ENCODE measurements at places on chromosomes 4 and X. TPM values are rescaled to one million over a fixed set of nuclear protein-coding genes. Genes with fewer than 3 reads are reported as not detected.

The GAB1 gene
- total RNA-seq = 11.5 TPM

The PFKFB1 gene
- 0.03 TPM for total RNA-seq

The RAB39B gene
- total RNA-seq = 0.72 TPM

The NUDT11 gene
- 10.2 TPM for total RNA-seq

The C4orf33 gene
- total RNA-seq = 6.3 TPM

The RAB33A gene
- 5.1 TPM for total RNA-seq

The DKK2 gene
- not detected for total RNA-seq

The HERC5 gene
- total RNA-seq = 1.8 TPM

The CXorf49B gene
- total RNA-seq = not detected

The MAOA gene
- 18.7 TPM for total RNA-seq

The SLITRK4 gene
- 2.0 TPM for total RNA-seq

The REPS2 gene
- total RNA-seq = 0.72 TPM
